CD4-positive, alpha-beta T cell treated with Interleukin-15 for 4 hours (primary cell): ENCODE measurements at places on chromosomes 7 and 10.

DNA sequence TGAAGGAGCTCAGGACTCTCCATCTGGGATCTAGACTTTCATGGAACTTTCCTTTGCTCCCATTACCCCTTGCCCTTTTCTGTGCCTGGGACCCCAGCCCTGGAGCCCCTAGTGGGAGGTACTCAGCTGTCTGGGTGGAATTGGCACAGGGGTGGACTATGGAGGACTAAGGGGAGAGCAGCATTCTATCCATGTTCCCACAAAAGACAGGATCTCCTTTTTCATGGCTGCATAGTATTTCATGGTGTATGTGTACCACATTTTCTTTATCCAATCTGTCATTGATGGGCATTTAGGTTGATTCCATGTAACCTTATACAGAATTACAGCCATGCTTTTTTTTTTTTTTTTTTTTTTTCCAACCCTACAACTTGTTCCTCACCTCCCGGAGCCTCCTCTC lies 89.1 kb downstream of the GALNT17 start:
- DNase-seq = no peak

- no peak for DNase-seq
Measured at GRCh38 chr10:34249634-34250033, 565.5 kb downstream of the PARD3 start.

DNA sequence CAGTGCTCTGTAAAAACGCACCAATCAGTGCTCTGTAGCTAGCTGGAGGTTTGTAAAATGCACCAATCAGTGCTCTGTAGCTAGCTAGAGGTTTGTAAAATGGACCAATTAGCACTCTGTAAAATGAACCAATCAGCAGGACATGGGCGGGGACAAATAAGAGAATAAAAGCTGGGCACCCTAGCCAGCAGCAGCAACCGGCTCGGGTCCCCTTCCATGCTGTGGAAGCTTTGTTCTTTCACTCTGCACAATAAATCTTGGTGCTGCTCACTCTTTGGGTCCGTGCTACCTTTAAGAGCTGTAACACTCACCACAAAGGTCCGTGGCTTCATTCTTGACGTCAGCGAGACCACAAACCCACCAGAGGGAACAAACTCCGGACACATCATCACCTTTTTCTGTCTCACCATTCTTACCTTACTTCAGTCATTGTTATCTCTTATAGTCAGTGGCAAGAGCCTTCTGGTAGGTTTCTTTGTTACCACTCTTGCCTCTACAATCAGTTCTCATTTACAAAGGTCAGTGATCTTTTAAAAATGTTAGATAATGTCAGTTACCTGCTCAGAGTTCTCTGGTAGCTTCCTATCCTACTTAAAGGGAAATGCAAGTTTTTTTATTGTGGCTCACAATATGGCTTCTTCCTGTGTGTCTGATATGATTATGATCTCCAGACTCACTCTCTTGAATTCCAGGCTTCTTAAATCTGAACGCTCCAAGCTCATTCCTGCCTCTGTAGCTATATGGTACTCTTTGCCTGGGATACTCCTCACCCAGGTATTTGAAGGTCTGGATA lies 4.5 kb downstream of the STAM start:
- peak; percentile 41 for DNase-seq

DNA sequence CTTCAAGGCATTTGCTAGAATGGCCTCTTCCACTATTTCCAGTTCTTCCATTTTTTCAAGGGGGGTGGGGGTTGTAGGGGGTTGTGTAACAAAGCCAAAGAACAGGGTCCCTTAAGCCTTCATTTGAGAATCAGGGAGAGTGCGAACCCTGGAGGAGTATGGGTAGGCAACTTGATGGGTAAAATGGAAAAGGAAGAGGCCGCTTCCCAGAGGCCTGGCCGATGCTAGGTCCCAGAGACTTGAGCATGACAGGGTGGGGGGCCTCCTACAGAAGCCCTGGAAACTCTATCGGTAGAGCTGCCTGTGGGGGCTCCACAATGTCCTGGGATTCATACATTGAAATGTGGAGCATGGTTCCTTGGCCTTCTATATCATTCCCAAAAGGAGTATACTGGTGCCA lies 9.1 kb upstream of the HOXA13 start:
- no peak for DNase-seq

DNA sequence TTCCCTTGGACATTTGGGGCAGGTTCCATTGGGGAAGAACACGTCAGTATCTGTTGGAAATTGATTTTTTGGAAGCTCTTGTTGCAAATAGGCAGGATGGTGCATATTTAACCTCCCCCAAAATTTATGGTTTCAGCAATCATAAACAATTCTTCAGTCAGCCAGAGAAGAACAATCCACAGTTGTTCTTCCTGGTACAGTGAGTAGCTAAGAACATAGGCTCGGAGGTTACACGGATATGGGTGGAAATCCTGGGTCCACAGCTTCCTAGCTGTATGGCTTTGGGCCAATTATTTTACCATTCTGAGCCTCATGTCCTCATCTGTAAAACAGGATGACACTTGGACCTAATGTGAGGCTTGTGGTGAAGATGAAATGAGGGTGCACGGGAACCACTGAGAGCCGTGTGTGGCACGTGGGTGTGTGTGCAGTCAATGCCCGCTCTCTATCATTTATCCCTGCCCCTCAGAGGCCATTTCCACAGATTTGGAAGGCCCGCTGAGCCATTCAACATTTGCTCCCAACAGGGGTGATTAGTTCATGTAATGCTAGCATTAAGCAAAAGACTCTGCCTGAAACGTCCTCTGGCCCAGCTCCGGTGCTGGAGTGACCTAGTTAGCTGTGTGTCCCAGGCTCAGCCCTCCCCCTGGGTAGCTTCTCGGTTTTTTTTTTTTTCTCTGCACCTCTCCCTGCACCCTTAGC lies 9.7 kb downstream of the CAMK1D start:
- DNase-seq = no peak

- peak; percentile 41 for DNase-seq
Measured at GRCh38 chr7:18345641-18346234, 149.8 kb upstream of the HDAC9 start.
